ENCODE measurements at places on chromosomes 11 and 22.

DNA sequence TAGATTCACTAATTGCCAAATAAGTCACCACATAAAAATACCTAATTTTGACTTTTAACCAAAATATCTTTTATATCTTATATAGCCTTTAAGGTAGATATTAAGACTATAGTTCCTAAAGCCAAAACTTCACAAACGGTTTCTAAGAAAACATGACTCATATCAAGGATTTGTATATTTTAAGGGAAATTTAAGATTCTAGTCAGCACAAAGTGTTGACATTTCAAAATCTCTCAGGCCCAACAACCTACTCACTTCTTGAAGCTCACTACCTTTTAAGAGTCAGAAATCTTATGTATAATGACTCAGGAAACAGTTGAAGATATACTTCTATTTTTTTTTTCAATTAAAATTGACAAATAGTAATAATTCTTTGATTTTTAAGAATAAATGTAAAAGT is 221.9 kb downstream of the SBF2 start:
- no peak for DNase-seq

- no peak for DNase-seq
Measured at GRCh38 chr11:33259869-33260268, 2.7 kb downstream of the HIPK3 start.

GRCh38 chr11:43555186-43555585 is 125.4 kb upstream of the HSD17B12 start:
- no peak for DNase-seq

DNA sequence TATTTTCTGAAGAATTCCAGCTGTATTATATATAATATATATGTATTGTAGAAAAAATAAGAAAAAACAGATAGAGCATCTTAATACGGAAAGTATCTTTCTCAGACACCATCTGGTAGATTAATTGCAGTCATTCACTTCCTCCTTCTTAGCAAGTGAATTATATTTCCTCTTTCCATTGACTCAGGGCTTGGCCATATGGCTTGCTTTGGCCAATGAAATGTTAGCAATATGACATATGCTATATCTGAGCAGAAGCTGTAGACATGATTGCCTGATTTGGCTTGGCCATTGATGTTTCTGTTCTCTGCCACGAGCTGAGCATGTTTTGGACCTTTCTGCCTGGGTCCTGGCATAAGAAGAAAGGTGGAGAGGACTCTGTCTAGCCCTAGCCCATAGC is 34.4 kb upstream of the ZBED5 start:
- no peak for DNase-seq

- no peak for DNase-seq
Measured at GRCh38 chr11:114262681-114263512, 33.3 kb upstream of the NNMT start.

DNA sequence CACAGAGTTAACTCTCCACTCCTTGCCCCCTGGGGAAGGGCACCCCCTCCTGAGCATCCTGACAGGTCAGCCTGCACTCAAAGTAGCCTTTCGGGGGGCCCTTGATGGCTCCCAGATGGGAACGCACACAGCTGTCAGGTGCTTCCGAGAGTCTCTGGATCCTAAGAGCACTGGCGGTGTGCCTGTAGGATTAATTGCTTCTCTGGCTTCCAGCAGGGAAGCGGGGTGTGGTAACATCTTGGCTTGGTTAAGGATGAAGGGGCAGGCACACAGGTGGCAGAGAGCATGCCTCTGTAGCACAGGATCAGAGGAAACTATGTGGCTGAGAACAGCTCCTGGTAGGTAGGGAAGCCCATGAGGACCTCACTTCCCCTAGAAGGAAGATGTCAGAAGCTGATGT is 199.8 kb downstream of the MIAT start:
- DNase-seq, result no peak

GRCh38 chr11:121071846-121072450 is 29.1 kb upstream of the TECTA start:
- no peak for DNase-seq

DNA sequence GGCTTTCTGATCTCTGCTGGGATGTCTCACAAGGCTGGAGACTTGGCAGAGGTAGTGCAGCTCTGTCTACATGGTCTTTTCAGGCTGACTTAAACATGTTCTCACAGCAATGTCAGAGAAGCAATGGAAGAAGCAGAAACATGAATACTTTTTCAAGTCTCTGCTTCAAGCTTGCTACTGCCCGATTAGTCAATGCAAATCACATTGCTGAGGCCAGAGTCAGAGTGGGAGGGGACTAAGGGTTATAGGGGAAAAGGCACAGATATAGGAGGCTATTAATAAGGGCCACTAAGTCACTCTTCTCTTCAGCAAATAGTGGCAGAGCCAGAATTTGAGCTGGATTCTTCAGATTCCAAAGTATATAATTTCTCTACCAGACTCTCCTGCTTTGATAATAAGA is 390.5 kb downstream of the TMEM135 start:
- DNase-seq, result no peak

DNA sequence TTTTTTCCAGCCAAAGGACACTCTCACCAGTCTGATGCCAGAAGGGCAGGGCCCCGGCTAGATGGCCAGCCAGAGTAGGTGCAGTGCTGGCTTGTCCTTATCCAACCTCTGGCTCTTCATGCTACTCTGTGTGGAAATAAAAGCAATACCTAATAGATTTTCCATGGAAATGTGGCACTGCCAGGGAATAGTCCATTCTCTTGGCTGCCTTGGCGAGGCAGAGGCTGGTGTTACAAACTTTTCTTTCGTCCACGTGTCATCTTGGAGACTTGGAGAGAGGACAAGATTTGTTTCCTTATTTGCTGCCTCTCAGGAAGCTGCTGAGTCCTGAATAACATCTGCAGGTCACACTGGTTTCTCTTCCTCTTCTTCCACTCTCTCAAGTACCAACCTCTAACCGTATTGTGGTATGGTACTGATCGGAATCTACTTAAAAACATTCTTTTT is 17.2 kb upstream of the C1QTNF4 start:
- no peak for DNase-seq

Measured in activated CD4-positive, CD25-positive, alpha-beta regulatory T cell (primary cell).